HT-29 (cell line): ENCODE measurements at places on chromosomes 11 and 22. TPM values are rescaled to one million over a fixed set of nuclear protein-coding genes. Genes with fewer than 3 reads are reported as not detected.
A peak's percentile ranks its signal among the peaks of the same experiment; 100 is the strongest.

DNA sequence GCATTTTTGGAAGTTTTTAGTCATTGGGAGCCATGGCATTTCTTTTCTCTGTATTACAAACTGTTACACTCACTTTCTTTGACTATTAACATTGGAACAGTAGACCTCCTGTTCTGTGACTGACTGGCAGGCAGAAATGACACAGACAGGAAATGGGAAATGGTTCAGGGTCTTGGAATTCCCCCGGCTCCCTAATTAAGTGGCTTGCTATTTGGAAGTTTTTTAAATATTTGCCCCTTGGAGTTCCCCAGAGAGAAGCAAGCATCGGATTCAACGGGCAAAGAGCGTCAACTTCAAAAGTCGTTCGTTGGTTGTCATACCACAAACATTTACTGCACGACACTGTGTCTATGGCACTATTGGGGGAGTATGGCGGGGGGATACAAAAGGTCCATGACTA, 1.1 kb upstream of the BIRC2 start:
- DNase-seq = peak; percentile 16

DNA sequence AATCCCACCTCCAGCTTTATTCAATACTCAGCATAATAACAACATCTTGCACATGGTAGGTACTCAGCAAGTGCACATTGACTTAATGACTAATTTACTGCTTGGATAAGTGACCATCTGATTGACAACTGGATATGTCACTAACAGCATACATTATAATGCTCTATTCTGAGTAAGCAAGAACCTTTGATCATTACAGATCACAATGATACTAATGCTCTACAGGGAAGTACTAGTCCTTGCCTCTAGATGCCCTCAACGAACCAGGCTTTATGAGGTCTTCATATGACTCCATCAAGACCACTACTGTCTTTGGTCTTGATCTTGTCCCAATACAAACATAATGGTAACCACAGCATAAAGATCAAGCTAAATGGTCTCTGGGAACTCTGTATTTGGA, 167.6 kb upstream of the MTMR2 start:
- DNase-seq = peak; percentile 74

Gene PYGM
- total RNA-seq = 0.16 and 0.23 TPM in 2 replicates

DNA sequence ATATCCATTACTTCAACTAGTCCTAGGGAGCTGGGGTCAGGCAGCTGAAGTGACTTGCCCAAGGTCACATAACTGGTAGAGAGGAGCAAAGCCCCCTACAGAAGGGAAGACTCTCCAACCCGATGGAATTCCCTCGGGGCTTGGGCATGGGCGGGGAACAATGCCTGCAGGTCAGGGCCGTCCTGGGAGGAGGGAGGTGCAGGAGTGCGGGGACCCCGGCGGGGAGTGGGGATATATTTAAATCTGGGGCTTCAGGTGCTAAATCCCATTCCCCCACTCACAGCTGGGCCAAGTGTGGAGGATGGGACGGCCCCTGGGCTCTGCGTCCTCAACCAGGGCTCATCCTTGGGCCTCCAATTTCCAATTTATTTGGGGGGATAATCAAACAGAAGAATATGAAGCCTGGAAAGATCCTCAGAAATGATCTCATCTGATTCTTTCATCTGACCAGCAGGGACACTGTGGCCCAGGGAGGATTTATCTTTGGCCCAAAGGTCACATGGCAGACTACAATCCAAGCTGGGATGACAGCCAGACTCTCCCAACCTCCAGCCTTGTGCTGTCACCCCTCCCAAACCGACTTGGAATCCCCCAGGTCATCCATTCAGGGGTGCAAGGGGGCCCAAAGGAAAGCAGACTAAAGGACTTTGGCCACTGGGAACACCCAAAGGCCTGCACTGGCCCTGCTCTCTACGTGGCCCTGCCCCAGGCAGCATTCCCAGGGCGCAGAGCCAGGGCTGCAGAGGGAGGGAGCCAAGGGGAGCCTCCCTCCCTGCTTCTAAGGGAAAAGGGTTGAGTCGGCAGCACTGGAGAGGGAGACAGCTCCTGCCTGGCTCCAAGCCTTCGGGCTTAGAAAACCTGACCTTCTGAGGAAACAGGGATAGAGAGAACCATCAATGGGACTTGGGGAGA, 8.7 kb upstream of the C1QTNF6 start:
- peak; percentile 66 for DNase-seq

- DNase-seq = no peak
These were observed 6.5 kb downstream of the GAL3ST3 start for GRCh38 chr11:66042227-66042995.

DNA sequence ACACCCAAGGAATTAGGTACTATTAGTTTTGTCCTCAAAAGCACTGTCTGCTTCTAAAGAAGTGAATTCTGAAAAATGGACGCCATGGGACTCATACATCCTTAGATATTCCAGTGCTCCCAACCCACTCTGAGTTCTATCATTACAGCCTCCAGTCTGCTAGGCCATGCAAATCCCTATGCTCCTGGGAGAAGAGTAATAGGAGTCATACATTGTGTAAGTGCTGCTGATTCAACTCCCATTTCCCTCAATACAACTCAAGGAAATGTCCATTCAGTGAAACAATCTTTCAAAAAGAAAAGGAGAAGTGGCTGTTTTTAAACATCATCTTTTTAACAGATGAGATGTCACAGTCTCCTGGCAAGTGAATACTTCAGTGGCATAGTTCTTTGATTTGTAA, 590.2 kb upstream of the LRRC4C start:
- no peak for DNase-seq

Gene MOB2
- 56.6 and 67.2 TPM in 2 replicates for total RNA-seq

DNA sequence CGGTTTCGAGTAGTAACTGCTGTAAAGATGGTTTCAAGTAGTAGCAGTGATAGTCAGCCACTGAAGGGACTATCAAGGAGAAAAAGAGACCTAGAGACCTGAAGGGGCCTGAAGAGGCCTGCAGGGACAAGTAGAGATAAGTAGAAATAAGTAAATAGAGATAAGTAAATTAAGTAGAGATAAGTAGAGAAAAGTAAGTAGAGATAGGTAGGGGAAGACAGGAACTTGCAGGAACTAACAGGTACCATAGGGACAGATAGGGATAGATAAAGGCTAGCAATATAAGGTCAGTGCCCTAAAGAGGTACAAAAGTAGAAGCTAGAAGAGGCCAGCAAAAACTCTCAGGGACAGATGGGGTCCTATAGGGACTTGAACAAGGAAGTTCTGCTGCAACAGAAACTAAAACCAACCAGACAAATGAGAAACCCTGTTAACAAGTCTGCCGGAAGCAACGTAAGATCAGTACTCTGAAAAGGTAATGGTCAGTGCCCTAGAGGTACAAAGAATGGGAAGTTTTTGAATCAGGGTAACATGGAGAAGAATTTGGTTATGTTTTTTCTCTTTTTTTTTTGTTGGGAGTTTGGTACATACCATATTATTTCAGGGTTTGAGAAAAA, 9.6 kb upstream of the SC5D start:
- no peak for DNase-seq

GRCh38 chr22:20198557-20199319, 47.9 kb upstream of the CCDC188 start:
- DNase-seq = peak; percentile 44

DNA sequence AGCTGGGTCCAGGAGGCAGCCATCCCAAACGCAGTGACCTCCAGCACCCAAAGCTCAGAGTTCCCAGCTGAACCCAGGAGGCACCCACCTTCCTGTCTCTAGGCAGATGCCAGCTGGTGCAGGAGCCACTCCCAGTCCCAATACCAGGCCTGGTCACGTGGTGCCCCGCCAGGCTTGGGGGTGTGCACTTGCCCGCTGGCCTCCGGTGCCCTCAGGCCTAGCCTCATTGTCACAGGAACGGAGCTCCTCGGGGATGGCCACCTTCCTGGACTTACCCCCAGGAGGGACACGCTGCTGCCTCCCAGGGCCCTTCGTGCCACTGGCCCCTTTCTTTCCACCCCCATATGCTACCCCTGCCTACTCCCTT, 4.6 kb downstream of the BID start:
- no peak for DNase-seq

GRCh38 chr11:15878756-15879155, 477.6 kb downstream of the SOX6 start:
- DNase-seq = no peak

Gene VPREB3
- total RNA-seq = not detected in 2 replicates

GRCh38 chr11:45741582-45741981, 63.4 kb upstream of the SLC35C1 start:
- DNase-seq = no peak

GRCh38 chr11:104136861-104137260, 27.1 kb downstream of the PDGFD start:
- DNase-seq = no peak

DNA sequence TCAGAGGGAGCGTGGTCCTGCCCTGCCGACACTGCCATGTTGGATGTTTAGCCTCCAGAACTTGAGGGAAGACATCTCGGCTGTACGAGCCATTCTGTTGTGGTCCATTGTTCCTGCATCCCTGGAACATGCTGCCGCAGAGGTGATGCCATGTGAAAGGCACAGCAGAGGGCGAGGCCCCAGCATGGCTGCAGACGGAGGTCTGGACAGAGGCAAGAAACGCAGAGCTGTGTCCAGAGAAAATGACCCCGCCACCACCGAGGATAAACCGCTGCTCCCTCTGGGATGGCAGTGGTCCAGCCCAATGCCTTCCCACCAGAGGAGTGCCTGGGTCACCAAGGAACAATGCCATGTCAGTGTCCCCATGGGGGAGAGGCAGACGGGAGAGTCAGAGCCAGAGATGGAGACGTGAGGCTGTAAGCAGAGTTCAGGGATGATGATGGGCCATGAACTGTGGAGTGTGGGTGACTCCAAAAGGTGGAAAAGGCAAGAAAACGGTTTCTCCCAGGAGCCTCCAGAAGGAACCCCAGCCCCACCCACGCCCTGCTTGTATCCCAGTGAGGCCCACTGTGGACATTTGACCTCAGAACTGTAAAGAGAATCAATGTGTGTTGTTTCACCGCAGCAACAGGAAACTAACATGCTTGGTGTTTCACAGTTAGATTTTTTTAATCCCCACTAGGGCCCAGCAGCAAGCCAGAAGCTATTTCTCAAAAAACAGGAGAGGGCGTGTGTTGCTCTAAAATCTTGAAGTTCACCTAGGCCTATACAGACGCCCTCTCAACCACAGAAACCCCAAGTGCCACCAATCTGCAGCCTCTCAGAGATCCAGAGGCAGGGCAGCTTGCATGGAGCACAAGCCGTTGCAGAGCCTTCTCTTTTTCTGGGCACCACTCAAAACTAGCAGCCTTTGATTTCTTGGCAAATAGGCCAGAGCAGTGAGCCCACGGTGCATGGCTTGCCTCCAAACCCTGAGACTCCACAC, 1422.9 kb downstream of the TBC1D22A start:
- no peak for DNase-seq

Gene UPK2
- total RNA-seq = 0.31 TPM in 1 of 2 replicates, not detected in the other

Gene TRPM5
- 1.7 and 1.8 TPM in 2 replicates for total RNA-seq

Gene KLHDC7B
- total RNA-seq = not detected in 2 replicates

Gene SIAE
- 6.8 and 6.9 TPM in 2 replicates for total RNA-seq

Gene WNT7B
- total RNA-seq = 17.4 and 31.4 TPM in 2 replicates

DNA sequence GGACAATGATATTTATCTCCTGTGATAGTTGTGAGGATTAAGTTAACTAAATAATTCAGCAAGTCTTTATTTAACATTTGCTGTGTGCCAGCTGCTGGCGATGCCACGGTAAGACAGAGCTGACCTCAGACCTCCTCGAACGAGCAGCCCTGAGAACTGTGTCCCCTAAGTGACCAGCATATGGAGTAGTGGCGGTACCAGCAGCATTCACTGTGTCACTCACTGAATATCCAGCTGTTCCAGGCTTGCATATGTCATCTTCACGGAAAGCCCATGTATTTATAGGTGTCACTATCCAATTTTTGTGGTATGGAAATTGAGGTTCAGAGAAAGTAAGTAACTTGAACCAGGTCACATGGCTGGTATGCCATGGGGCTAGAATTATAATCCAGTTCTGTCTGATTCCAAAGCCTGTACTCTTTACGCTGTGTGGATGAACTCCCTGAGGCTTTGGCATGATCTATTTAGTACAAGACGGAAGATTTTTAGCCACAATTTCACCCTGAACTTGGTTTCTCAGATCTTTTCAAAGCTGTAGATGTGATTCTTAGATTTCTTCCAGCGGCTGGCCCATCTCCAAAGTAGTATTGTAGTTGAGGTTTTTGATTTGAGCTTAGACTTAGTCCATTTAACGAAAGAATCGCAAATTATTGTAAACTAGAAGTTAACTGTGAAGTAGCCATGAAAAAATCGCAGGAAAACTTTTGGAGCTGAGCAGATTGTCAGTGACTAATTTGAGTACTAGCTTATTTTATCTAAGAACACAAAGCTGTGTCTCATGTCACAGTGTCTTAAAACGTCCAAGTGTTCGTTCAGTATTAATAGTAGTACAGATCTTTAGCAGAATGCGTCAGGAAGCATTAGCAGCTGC, 49.4 kb upstream of the MYO18B start:
- no peak for DNase-seq

DNA sequence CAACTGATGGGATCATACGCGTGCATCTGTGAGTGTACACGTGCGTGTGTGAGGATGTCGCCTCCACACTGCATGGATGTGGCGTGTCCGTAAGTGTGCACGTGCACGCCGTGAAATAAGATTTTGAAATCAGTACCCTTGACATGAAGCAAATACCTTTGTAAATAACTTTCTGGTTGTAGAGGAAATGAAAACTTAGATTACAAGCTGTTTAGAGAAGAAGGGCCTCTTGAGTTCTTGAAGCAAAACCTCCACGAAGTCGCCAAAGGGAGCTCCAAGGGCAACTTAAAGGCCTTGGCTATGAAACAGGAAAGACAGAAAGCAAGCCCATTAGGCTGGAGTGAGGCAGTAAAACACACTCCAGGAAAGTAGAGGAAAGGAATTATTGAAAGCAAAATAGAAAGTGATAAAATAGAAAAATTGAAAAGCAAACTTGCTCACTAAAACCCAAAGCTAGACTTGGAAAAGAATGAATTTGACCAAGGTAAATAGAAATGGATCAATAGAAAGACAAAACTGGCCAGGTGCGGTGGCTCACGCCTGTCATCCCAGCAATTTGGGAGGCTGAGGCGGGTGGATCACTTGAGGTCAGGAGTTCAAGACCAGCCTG, 29.7 kb upstream of the TOLLIP start:
- DNase-seq = no peak

DNA sequence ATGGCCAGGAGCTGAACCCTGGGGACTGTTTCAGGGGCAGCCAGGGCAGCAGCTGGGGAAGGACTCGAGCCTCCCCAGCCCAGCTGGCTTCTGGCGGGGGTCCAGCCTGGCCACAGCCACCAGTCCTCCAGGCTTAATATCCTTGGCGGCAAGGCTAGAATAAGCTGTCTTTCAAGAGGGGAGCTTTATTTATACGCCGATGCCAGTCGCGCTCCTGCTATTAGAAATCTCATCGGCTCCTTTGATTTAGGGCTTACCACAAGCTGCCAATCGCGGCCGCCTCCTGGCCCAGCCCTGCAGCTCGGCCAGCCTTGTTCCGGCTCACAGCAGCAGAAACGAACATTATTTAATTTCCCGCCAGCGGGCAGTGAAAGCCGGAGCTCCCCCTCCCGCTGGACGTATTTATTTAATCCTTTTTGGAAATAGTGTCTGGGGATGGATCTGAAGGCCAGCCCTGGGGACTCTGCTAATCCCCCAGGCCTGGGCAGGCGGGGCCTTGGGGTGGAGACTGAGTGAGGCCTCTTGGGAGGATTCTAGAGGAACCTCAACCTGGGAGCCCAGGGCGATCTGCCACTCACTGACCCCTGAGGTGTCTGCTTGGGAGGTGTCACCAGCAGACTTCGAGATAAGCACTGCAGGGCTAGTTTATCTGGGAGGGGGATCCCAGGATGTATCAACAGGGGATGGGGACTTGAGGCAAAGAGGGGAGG, 363.1 kb downstream of the MN1 start:
- DNase-seq = peak; percentile 1
